ENCODE measurements at places on chromosomes 5 and 9. TPM values are rescaled to one million over a fixed set of nuclear protein-coding genes. Genes with fewer than 3 reads are reported as not detected.

DNA sequence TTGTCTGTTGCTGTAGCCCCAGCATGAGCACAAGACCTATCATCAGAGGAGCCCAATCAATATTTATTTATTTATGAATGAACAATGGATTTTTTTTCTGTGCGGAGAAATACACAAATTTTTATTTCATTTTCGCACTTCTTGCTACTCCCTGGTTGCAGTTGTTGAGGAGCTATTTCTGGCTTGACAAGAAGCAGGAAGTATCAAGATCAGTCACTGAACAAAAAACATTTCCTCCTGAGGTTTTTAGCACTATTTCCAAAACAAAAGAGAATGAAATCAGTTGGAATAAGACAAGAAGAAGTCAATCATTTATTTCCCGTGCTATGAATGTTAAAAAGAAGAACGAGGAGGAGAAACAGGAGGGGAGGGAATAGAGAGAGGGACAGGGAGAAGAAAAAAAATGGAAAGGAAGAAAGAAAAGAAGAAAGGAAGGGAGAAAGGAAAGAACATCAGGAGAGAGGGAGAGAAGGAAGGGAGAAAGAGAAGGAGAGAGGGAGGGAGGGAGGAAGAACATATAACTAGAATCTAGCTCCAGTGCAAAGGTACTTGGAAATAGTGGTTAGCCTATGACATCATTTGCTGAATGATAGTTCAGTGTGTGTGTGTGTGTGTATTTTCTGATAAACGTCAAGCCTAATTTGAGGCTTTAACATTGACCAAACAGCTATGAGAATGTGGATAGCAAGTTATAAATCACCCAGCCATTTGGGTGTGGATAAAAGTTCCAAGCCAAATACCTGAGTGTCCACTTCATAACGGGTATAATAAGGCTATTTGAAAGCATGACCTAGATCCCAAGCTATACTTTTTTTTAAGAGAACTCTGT, 586.0 kb downstream of the EBF1 start:
- H3K4me1 ChIP-seq = peaks cover 23% of the 10 kb centered on the region
- no peaks in the 10 kb centered on the region for H3K27me3 ChIP-seq
- peaks cover 3% of the 10 kb centered on the region for H3K36me3 ChIP-seq
- H3K27ac ChIP-seq = peak overlapping the region; percentile 72
- DNase-seq = no peak

Gene SYK
- 0.69 TPM for total RNA-seq

- H3K27ac ChIP-seq = no peak overlapping the region
- H3K4me3 ChIP-seq = no peak overlapping the region
- no peaks in the 10 kb centered on the region for H3K27me3 ChIP-seq
- peaks cover 23% of the 10 kb centered on the region for H3K4me1 ChIP-seq
- H3K36me3 ChIP-seq = peaks cover 41% of the 10 kb centered on the region
Observed at GRCh38 chr9:6917162-6917561, 159.4 kb downstream of the KDM4C start.

Gene SLC12A7
- total RNA-seq = 31.5 TPM

- no peak for DNase-seq
- H3K27me3 ChIP-seq = peaks cover 12% of the 10 kb centered on the region
- no peak overlapping the region for H3K4me3 ChIP-seq
- no peaks in the 10 kb centered on the region for H3K36me3 ChIP-seq
- H3K27ac ChIP-seq = no peak overlapping the region
- no peaks in the 10 kb centered on the region for H3K4me1 ChIP-seq
Observed at GRCh38 chr5:39412721-39413394, 11.9 kb downstream of the DAB2 start.

DNA sequence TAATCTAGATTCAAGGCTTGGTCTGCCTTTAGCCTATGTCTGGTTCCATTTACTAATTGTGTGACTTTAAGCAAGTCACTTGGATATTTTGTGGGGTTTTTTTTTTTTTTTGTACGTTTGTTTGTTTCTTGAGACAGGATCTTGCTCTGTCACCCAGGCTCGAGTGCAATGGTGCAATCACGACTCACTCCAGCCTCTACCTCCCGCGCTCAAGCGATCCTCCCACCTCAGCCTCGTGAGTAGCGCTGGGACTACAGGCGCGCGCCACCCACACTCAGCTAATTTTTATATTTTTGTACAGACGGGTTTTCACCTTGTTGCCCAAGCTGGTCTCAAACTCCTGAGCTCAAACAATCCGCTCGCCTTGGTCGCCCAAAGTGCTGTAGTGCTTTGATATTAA, 1.1 kb upstream of the PFDN1 start:
- H3K36me3 ChIP-seq = peaks cover 5% of the 10 kb centered on the region
- H3K27ac ChIP-seq = no peak overlapping the region

All from activated naive CD8-positive, alpha-beta T cell treated with anti-CD3 and anti-CD28 coated beads, Interleukin-2, amount 10 ng/mL, durations not matched to agents 7 days and 5 days (primary cell).